ENCODE measurements at places on chromosomes 12 and 14. TPM values are rescaled to one million over a fixed set of nuclear protein-coding genes. Genes with fewer than 3 reads are reported as not detected.

GRCh38 chr12:111149299-111149698 is 219.6 kb downstream of the PHETA1 start:
- H3K27me3 ChIP-seq = no peaks in the 10 kb centered on the region
- H3K4me3 ChIP-seq = no peak overlapping the region
- H3K36me3 ChIP-seq = no peaks in the 10 kb centered on the region
- no peak overlapping the region for H3K27ac ChIP-seq
- peak; percentile 21 for DNase-seq

The PPP1R36 gene
- 0.38 TPM for polyA plus RNA-seq

The MAGOHB gene
- polyA plus RNA-seq = 23.5 TPM

DNA sequence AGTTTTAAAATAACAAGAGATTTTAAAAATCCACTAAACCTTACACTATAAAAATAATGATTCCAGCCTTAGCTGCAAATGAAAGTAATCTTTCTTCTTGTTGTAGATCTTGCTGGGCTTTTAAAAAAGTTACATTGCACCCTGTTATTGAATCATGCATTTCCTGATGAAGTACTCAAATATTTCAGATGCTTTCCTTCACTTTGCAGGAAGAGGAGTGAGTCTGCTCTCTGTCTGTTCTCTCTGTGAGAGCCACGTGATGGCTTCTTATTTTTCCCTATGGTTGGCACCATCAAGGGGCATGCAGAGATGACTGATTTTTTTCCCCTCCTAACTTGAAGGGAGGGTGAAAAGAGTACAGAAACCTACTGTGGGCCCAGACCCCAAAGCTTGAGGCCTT is 262.7 kb downstream of the ATP23 start:
- DNase-seq = no peak
- H3K36me3 ChIP-seq = no peaks in the 10 kb centered on the region
- no peaks in the 10 kb centered on the region for H3K27me3 ChIP-seq
- no peak overlapping the region for H3K27ac ChIP-seq
- H3K4me1 ChIP-seq = no peaks in the 10 kb centered on the region
- H3K4me3 ChIP-seq = no peak overlapping the region

The TAS2R8 gene
- polyA plus RNA-seq = not detected

GRCh38 chr12:23684121-23684520 is 265.3 kb downstream of the SOX5 start:
- H3K27ac ChIP-seq = no peak overlapping the region
- H3K4me1 ChIP-seq = no peaks in the 10 kb centered on the region
- no peak overlapping the region for H3K4me3 ChIP-seq

- no peaks in the 10 kb centered on the region for H3K36me3 ChIP-seq
- H3K4me1 ChIP-seq = no peaks in the 10 kb centered on the region
- H3K27me3 ChIP-seq = no peaks in the 10 kb centered on the region
- no peak overlapping the region for H3K27ac ChIP-seq
- no peak for DNase-seq
Measured at GRCh38 chr14:53875324-53875897, 81.2 kb downstream of the BMP4 start.

DNA sequence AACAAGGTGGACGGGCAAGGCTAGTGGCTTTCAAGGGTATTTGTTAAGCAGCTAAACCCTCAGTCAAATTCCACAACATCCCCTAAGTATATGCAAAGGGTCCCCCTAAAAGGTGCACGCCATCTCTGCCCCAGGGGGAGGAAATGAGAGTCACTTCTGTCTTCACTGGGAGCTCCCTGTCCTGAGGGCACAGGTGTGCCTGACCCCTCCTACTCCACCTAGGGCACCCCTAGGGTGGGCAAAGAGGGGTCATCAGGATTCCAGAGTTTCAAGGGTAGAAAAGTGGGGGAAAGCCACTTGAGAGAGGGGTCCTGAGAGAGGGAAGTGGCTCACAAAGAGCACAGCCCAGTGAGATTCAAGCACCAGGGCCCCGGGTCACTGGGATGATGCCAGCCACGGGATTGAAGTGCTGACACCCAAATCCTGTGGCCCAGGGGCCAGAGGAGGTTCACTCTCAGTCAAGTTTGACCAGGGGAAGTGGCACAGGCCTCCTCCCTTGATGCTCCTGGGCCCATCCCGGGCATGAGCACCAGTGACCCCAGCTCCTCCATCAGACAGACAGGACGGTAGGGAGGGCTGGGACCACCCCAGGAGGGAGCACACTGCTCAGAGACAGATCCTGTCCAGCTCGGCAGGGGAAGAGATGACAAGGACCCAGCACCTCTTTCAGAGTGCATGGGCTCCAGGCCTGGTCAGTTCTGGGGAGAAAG is 82.3 kb upstream of the BCL11B start:
- H3K27me3 ChIP-seq = no peaks in the 10 kb centered on the region
- no peak for DNase-seq
- H3K36me3 ChIP-seq = no peaks in the 10 kb centered on the region
- no peak overlapping the region for H3K4me3 ChIP-seq

GRCh38 chr12:12538535-12538934 is 24.1 kb downstream of the DUSP16 start:
- H3K27me3 ChIP-seq = no peaks in the 10 kb centered on the region
- H3K4me3 ChIP-seq = no peak overlapping the region
- H3K36me3 ChIP-seq = no peaks in the 10 kb centered on the region
- H3K4me1 ChIP-seq = peaks cover 4% of the 10 kb centered on the region
- H3K27ac ChIP-seq = no peak overlapping the region

- no peaks in the 10 kb centered on the region for H3K27me3 ChIP-seq
- no peak overlapping the region for H3K4me3 ChIP-seq
- H3K27ac ChIP-seq = no peak overlapping the region
- peaks cover 12% of the 10 kb centered on the region for H3K4me1 ChIP-seq
- no peak for DNase-seq
Measured at GRCh38 chr12:57099047-57099714, 10.3 kb downstream of the NAB2 start.

GRCh38 chr12:114508529-114509129 is 102.7 kb upstream of the TBX5 start:
- no peaks in the 10 kb centered on the region for H3K36me3 ChIP-seq
- H3K4me3 ChIP-seq = no peak overlapping the region
- H3K27ac ChIP-seq = no peak overlapping the region
- H3K4me1 ChIP-seq = no peaks in the 10 kb centered on the region
- DNase-seq = peak; percentile 36

The CD163 gene
- polyA plus RNA-seq = 130 TPM

- H3K36me3 ChIP-seq = no peaks in the 10 kb centered on the region
- no peak overlapping the region for H3K27ac ChIP-seq
- no peak overlapping the region for H3K4me3 ChIP-seq
- no peaks in the 10 kb centered on the region for H3K27me3 ChIP-seq
- no peaks in the 10 kb centered on the region for H3K4me1 ChIP-seq
Measured at GRCh38 chr12:107568718-107569117, 116.9 kb upstream of the PWP1 start.

- no peaks in the 10 kb centered on the region for H3K27me3 ChIP-seq
- no peak overlapping the region for H3K4me3 ChIP-seq
- H3K36me3 ChIP-seq = no peaks in the 10 kb centered on the region
- peaks cover 23% of the 10 kb centered on the region for H3K4me1 ChIP-seq
- no peak overlapping the region for H3K27ac ChIP-seq
Measured at GRCh38 chr12:50109319-50109718, 2.7 kb upstream of the COX14 start.

GRCh38 chr14:64478634-64479250 is 13.4 kb downstream of the AKAP5 start:
- no peak for DNase-seq
- H3K27me3 ChIP-seq = no peaks in the 10 kb centered on the region
- no peak overlapping the region for H3K27ac ChIP-seq
- no peak overlapping the region for H3K4me3 ChIP-seq
- no peaks in the 10 kb centered on the region for H3K36me3 ChIP-seq
- no peaks in the 10 kb centered on the region for H3K4me1 ChIP-seq

- H3K4me1 ChIP-seq = no peaks in the 10 kb centered on the region
- no peak for DNase-seq
- H3K4me3 ChIP-seq = no peak overlapping the region
- no peaks in the 10 kb centered on the region for H3K27me3 ChIP-seq
Measured at GRCh38 chr14:97564334-97564733, 767.2 kb downstream of the VRK1 start.

- no peak overlapping the region for H3K27ac ChIP-seq
- DNase-seq = no peak
- H3K27me3 ChIP-seq = no peaks in the 10 kb centered on the region
Measured at GRCh38 chr12:79373896-79374499, 316.8 kb downstream of the PAWR start.

GRCh38 chr14:94066089-94066676 is 14.8 kb downstream of the DDX24 start:
- DNase-seq = no peak
- H3K27ac ChIP-seq = no peak overlapping the region
- peaks cover 15% of the 10 kb centered on the region for H3K36me3 ChIP-seq
- H3K27me3 ChIP-seq = no peaks in the 10 kb centered on the region
- H3K4me3 ChIP-seq = no peak overlapping the region
- no peaks in the 10 kb centered on the region for H3K4me1 ChIP-seq

The SYCP3 gene
- not detected for polyA plus RNA-seq

DNA sequence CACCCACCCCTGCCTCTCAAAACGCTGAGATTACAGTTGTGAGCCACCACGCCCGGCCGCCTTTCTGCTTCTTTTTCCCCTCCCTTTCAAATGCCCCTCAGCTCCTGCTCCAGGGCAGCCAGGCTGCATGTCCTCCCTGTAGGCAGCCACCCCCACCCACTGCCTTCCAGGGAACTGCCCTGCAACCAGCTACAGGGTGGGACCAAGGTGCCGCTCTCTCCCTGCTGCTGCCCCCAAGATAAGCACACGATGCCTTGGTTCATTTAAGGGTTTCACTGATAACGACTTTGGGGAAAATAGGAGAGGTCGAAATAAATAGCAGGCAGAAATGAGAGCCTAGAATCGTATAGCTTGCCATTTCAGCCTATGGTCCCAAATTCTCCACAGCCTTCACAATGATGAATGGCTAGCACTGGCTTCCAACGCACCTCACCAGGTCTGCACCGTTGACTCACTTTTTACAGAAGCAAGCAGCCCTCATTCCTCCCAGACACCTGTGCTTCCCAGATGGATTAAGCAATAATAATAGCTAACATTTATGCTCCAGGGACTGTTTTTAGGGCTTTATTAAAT is 40.7 kb downstream of the ATG14 start:
- H3K27me3 ChIP-seq = no peaks in the 10 kb centered on the region
- DNase-seq = no peak
- H3K27ac ChIP-seq = no peak overlapping the region
- H3K4me3 ChIP-seq = no peak overlapping the region

Measured in CD14-positive monocyte (primary cell).